Activated T-helper 17 cell treated with anti-CD3 and anti-CD28 coated beads, Interleukin-2, amount 50 U/mL, for 72 hours (primary cell): ENCODE measurements at places on chromosomes 4 and X.
A peak's percentile ranks its signal among the peaks of the same experiment; 100 is the strongest.

DNA sequence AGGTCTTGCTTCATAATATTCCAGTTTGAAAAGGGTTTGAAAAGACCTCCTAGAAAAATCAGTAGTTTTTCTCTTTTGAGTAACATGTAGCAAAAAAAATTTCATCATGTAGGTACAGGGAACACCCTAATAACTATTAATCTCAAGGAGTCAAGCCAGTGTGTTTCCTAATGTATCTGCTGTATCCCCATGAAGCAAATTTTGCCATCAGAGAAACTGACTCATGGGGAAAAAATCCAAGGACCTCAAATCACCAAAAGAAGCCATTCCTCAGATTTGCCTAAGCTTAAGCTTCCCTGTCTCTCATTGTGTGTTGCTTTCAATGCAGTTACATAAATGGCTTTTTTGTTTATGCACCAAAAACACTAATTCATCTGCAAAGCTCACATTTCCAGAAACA lies 29.7 kb downstream of the F9 start:
- ATAC-seq, result no peak

DNA sequence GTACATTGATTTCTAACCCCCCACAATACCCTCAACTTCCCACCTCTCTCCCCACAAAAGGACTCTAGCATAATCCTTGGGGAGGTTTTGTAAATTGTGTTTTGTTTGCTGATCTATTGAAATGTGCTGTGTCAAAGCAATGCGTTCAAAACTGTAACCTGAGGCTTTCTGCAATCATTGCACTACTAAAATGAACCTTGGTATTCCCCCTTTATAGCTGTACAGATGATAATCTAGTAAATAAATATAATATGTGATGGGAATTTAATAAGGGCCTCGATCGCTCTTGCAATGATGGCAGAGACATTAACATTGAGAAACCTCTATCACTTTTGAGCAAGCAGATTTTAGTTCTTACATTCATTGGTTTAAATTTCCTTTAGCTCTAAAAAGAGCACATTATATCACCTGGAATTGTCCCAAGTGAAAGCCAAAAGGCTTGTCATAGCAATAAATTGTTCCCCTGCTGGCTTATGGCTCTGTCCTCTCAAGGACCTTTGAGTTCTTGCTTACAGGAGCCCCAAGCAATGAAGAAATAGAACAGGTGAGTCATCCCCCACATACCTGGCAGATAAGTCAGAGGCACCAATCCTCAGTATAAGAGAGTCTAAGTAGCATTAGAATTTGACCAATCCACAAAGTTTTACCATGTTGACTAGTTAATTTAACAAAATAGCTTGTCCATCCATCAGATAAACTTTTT lies 18.4 kb upstream of the ACE2 start:
- ATAC-seq, result no peak

GRCh38 chr4:55547466-55547770 lies 709 bp upstream of the CLOCK start:
- ATAC-seq, result no peak

DNA sequence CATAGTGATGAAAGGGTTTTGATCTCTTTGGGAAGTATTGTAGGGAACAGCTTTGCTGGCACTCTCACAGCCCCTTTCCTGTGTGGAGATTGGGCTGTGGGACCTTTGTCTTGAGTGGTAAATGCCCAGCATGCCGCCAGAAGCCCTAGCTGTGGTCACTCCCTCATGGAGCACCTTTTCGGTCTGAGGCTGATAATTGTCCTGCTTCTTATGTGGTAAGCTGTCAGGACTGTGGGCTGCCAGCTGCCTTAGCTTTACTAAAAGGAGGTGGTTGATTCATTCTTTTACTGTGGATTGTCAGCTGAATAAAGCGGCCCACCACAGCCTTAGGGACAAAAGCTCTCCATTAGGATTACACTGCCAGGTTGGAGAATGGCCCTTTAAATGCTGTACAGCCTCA lies 7.1 kb downstream of the PASD1 start:
- no peak for ATAC-seq

DNA sequence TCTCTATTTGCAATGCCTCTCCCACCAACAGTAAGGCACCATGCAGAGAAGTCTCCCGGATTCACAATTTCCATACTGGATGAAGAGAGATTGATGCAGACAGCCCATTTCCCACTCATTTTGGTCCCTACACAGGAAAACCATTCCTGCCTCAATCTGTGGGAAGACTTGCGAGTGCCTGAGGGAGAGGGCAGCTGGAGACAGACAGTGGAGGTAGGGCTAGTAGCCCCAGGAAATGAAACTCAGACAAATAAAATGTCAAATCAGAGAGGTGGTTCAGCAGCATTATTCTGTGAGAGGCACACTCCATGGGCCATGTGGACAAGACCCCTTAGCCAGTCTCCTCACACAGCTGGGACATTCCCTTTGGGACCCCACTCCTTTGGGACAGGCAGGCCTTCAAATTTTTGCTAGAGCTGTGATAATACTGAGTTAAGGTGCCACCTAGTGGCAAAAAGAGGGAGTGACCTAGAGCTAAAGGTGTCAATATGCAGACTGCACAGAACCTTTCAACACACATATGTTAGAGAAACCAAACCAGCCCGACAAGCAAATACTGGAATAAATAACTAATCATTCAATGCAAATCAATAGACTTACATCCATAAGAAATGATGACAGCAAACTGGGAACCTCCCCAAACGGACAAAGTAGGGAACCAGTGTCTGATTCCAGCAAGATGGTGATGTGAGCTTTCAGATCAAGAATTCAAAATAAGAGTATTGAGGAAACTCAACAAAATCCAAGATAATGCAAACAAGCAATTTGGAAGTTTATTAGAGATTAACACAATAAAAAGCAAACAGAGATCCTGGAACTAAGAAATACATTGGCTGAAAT lies 1865.3 kb upstream of the AGA start:
- no peak for ATAC-seq

DNA sequence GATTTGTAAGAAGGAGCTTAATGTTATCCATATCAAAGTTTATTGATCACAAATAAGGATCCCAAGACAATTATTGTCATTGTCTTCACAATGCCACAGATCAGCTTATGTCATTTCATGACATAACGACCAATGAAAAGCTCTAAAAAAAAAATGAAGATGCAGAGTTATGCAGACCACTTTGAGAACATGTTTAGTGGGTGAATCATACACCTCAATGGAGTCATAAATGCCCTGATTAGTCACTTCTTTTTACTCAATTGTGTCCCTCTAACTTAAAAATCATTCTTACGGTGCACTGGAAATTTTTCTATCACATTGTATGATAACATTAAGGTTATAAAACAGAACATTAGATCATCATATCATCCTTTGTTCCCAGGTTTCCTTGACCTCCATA lies 87.6 kb upstream of the GABRG1 start:
- ATAC-seq, result no peak

GRCh38 chrX:23749576-23749975 lies 6.5 kb upstream of the ACOT9 start:
- no peak for ATAC-seq

- ATAC-seq, result no peak
Observed at GRCh38 chr4:126057371-126057770, 742.6 kb downstream of the FAT4 start.

DNA sequence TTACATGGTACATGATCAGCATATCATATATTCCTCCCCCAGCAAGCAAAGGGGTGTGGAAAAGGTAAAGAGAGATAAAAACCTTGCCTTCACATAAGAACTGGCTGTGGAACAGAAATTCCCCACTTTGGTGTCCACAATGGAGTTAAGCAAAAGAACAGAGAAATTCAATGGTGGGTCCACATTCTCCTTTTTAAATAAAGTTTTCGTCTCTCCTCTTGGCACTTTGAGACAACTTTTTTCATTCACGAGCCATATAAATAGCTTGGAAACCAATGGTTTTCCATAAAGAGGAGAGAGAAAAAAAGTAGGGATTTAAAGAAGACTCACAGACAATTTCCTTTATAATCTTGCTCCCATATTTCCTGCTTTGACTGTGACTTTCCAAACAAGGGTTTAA lies 148.1 kb downstream of the TSPAN5 start:
- ATAC-seq, result no peak

DNA sequence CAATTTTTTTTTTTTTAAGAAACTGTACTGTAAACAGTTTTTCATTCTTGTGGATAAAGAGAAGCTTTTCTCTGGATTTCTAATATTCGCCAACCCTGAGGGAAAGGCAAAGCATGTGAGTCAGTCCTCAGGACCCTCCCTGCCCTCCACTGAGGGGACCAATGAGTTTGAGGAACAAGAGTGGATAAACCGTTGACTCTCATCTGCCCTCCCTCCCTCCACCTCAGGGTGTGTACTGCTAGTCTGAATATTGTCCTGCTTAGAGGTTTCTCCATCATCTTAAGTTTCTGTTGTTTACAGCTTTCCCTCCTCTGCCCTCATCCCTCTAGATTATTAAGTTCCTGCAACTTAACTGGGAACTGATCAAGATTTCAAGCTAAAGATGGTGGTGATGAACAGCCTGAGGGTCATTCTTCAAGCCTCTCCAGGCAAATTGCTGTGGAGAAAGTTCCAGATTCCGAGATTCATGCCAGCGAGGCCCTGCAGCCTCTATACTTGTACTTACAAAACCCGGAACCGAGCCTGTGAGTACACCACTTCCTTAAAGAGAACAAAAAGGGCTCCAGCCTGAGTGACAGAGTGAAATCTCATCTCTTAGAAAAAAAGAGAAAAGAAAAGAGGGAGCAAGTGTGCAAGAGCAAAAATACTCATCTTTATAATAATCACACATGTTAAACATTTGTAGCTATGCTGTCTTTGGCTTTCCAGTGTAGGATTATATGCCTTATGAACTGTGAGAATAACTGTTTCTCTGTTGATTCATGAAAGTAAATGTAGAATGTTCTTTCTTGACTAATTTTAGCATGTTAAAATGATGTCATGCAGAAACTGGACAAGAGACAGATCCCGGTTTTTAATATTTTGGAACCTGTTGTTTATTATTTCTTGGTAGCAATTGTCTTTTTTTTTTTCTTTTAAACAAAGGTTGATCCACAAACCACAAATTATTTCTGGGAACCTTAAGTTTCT lies 11.9 kb downstream of the CA5B start:
- peak; percentile 69 for ATAC-seq

DNA sequence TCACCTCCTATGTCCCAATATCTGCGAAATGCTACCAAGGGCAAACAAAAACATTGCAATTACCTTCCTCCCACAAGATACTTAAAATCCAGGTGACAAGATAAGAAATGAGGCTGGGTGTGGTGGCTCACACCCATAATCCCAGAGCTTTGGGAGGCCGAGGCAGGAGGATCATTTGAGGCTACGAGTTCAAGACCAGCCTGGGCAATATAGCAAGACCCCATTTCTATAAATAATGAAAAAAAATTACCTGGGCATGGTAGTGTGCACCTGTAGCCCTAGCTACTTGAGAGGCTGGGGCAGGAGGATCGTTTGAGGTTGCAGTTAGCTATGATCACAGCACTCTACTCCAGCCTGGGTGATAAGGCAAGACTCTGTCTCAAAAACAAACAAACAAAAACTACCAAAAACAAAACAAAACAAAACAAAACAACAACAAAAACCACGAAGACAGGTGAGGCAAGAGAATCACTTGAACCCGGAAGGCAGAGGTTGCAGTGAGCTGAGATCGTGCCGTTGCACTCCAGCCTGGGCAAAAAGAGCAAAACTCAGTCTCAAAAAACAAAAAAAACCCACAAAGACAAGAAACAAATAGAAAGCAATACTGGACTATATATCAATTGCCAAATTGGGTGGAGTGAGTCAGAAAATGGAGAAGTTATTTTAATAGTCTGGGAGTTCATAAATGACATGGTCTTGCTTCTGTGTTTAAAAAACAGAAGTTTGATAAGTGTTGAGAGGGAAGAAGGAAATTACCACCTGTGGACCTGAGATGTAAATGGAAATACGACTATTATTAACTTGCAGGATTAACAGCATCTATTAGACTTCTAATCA lies 176.5 kb downstream of the FBXW7 start:
- no peak for ATAC-seq

DNA sequence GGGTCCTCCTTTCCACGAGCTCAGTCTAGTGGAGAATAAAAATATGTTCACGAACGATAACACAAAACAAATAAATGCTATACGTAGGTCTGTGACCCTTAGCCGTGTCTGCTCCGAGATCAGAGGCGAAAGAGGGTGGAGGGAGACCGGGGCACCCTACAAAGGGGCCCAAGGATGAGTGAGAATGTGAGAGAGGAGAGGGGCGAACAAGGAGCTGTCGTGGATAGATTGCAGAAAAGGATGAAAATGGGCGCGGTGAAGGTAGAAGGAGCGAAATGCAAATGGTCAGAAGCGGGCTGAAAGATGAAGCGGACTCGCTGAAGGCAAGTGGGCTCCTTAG lies 6.2 kb upstream of the ZBTB33 start:
- ATAC-seq, result peak; percentile 41

DNA sequence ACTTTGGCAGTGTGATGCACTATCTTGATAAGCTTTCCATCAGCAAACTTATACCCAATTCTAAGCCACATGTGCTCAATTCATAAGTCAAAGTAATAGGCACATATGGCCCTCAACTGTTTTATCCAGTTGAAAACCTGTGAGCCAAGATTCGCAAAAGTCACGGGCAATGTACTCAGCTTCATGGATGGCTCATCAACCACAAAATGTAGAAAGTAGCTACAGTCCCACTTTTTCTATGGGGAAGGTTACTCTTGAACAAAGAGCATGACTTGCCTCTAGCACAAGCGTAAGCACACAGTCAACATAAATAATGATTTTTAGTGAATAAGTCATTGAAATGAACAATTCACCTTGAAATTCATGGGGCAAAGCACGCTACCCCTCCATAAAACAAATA lies 25.1 kb upstream of the DDX53 start:
- ATAC-seq, result no peak

DNA sequence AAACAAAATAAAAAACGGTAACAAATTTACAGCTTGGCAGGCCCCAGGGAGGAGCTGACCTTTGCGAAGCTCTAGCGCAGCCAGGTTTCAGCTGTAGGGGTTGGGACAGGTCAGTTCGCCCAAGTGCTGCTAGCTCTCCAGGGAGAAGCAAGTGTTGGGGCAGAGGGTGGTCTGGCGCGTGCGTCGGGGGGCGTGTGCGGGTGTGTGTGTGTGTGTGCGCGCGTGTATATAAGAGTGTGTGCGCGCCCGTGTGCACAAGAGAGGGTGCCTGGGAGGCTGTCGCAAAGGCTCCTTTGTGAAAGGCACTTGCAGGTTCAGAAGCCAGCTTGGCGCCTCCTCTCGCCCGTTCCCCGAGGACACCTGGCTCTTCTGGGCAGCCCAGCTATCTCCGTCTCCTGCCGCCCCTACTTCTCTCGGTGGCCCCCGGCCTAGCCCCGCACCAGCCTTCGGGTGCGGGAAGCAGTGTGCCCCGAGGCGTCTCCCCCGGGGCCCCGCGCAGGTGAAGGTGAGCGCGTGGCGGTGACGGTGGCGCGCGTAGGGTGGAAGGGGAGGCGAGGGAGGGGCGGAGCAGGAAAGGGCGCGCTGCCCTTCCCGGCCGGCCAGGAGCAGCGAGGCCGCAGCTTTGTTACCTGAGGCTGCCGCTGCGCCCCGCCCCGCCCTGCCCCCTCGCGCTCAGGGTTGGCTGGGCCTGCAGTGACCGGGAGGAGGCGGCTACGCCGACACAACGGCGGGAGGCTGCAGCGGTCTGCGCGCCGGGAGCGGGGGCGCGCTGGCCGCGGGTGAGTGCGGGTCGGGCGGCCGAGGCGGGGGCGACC lies at the start of gene FHDC1:
TSS of gene FHDC1 (plus strand) at position 693 of the 815 bp plus-strand sequence. CDS start 6,735 bp downstream, outside the sequence.
- ATAC-seq, result peak; percentile 15
